ENCODE measurements at places on chromosomes 4 and X. TPM values are rescaled to one million over a fixed set of nuclear protein-coding genes. Genes with fewer than 3 reads are reported as not detected.

DNA sequence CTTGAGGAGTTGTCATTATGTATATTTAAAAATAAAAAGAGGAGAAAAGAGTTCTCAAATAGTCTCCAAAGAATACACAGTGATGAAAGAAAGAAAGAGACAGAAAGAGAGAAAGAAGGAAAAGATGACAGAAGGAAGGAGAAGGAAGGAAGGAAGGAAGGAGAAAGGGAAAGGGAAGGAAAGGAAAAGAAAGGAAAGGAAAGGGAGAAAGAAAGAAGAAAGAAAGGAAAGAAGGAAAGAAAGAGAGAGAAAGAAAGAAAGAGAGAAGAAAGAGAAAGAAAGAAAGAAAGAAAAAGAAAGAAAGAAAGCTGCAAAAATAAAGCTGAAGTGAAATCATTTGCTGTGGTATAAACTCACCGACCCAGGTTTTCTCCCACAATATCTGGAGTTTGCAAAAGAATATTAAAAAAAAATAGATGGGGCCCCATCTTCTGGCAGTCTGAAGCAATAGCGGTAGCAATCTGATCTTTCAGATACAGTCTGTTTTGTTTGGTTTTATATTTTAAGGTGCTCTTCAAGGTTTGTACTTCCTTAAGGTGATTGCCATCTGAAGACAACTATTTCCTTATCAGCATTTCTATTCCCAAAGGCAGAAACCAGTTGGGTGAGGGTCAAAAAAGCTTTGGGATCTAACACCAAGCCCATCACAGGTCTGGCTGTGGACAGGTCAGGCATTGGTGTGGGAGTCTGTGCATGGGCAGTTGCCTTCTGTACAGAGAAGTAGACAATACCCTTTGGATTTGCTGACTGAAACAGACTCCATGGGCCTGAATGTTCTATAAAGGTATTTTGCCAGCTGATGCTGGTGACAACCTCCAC, 160.4 kb downstream of the CPEB2 start:
- DNase-seq, result peak; percentile 8

DNA sequence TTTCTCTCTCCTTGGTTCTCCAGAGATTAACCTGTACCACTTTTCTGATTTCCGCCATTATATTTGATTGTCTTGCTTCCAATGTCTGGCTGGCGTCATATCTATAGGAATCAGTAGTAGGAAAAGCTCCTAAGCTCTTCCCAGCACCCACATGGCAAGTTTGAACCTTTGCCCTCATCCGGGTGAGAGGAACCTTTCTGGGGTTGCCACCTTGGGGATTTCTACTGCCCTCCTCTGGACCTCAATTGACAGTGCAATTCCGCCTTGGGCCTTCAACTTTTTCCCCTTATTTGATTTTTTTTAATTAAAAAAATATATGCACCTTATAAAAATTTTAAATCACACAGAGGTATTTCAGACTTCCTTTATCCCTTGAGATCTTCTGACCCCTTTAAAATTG, 2.0 kb upstream of the CXorf66 start:
- DNase-seq, result peak; percentile 46

DNA sequence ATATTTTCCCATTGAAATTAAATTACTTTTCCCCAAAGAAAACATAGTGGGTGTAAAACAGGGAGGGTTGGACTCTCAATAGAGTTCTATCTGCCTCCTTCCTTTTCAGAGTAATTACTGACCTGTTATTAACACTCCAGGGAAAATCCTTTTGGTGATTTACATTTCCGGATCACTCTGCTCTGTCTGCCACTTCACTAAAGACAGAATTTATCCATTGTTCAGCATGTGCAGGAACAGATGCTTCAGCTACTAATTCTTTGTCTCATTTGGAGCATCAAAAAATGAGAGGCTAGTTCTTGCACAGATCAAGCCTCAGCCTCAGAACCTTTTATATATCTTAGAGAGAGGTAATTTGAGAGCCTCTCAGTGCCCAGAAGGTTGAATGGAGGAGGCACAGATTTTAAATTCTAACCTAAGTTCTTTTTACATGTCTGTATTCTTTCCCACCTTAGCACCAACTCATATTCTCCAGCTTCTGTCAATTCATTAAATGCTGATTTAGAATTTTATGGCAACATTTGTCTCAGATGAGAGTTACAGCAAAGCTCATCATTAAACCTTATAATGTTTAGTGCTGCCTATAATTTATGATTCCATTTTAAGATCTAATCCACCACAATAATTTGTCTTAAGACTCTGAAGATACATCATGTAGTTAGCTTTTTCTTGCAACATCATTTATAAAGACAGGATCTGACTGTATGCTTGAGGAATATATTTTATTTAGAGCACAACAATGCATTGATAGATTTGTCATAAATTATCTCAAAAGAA, 1494.4 kb downstream of the STIM2 start:
- no peak for DNase-seq

DNA sequence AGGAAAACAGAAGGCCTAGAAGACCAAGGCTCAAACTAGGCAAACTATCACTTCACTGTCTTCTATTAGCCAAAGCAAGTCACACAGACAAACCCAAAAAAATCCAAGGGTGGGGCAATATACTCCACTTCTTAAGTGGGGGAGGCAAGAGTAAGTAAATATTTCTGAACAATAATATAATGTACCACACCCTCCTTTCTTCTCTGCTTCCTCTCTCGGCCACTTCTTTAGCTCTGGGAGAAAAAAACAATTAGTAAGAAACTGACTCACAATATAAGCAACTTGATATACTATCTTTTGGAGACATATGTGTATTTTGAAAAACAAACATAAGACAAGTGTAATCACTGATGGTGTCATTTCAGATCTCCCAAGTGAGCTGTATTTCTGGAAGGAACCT, 14.8 kb downstream of the DCAF8L1 start:
- DNase-seq, result no peak

GRCh38 chr4:8910822-8911315, 39.2 kb upstream of the HMX1 start:
- no peak for DNase-seq

GRCh38 chr4:144647590-144647989, 1.6 kb downstream of the HHIP start:
- DNase-seq, result no peak

GRCh38 chr4:8120501-8120900, 38.1 kb downstream of the ABLIM2 start:
- no peak for DNase-seq

DNA sequence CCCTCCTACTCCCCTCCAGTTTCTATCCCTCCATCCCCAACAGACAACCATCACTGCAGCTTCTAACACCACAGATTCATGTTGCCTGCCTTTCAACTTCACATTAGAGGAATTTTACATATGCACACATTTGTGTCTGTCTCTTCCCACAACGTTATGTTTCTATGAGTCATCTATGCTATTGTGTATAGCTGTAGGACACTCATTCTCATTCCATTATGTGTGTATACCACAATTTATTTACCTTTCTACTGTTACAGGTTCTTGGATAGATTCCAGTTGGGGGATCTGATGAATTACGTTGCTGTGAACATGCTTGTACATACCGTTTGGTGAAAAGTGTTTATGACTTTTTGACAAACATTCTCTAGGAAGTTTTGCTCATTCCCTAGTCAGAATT, 58.8 kb upstream of the TRPC3 start:
- DNase-seq, result no peak

DNA sequence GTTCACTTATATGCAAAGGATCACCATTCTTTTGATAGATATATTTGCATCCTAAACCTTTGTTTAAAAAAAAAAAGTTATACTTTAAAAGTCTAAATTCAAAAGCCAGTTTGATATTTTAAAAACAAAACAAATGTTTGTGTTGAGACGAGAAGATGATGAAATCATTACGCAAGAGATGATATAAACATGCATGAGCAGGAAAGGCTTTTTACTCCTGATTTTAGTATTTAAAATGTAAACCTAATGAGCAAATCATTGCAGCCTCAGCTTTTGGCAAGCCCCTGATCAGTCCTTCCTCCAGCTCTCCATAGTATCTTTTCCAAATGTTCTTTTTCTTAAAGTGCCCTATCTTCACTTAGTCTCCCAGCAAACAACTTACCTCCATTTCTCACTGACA, 115.6 kb downstream of the ARAP2 start:
- peak; percentile 15 for DNase-seq

GRCh38 chrX:152942077-152942442, 44.2 kb downstream of the ZNF185 start:
- DNase-seq, result peak; percentile 27

- no peak for DNase-seq
Measured at GRCh38 chrX:1031521-1032430, 180.7 kb downstream of the CRLF2 start.

- DNase-seq, result no peak
Measured at GRCh38 chrX:350534-351323, 32.1 kb upstream of the GTPBP6 start.

- no peak for DNase-seq
Measured at GRCh38 chr4:182105416-182105815, 137.8 kb upstream of the TENM3 start.

GRCh38 chr4:20259707-20260106, 8.0 kb downstream of the SLIT2 start:
- DNase-seq, result no peak

DNA sequence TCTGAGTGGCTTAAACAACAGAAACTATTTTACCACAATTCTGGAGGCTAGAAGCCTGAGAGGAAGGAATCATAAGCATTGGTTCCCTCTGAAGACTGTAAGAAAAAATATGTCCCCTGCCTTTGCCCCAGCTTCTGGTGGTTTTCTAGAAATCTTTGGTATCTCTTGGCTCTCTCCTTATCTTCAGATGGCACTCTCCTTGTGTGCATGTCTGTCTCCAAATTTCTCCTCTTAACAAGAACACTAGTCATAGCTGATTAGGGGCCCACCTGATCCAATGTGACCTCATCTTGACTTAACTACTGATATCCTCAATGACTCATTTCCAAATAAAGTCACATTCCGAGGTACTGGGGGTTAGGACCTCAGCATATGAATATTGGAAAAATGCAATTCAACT, 635.0 kb upstream of the NR3C2 start:
- DNase-seq, result no peak

DNA sequence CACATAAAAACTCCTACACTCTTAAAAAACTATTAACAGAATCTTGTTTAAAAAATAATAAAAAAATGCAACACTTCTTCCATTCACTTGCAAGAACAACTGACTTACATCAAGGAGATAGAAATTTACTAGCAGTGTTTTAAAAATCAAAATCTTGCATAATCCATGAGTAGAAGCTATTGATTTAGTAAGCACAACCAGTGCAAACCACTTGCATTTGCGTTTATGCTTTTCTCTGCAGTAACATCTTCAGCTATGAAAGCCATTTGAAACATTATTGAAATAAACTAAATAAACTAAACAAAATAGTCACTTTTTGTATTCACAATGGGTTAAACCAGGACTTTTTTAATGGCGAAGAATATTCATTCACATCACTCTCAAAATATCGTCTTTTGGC, 389.2 kb upstream of the EMCN start:
- DNase-seq, result no peak

DNA sequence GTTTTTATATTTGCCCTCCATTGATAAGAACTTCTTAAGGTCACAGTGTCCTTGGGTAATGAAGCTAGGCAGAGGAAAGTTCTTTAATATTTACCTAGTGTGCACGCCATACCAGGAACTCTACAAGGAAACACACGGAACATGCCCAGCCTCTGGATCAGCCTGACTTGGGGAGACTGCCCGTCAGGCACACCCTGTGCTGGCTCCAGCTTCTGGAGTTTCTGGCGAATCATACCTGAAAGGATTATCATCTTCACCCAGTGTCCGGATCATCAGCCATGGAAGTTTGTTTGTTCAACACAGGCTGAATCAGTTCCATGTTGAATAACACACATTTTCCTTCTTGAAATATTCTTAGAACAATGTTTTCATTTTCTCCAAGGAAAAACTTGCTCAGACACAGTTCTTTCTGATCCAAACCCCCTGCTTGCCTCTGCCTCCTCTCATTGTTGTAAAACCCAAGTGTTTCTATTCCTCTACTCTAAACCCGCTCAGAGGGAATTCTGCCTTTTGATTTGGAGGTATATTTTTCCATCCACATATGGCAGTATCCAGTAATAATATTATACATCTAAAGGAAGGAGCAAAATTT, 176.7 kb downstream of the SHROOM3 start:
- DNase-seq, result no peak

- DNase-seq, result no peak
Measured at GRCh38 chr4:156217236-156217635, 263.6 kb upstream of the CTSO start.

DNA sequence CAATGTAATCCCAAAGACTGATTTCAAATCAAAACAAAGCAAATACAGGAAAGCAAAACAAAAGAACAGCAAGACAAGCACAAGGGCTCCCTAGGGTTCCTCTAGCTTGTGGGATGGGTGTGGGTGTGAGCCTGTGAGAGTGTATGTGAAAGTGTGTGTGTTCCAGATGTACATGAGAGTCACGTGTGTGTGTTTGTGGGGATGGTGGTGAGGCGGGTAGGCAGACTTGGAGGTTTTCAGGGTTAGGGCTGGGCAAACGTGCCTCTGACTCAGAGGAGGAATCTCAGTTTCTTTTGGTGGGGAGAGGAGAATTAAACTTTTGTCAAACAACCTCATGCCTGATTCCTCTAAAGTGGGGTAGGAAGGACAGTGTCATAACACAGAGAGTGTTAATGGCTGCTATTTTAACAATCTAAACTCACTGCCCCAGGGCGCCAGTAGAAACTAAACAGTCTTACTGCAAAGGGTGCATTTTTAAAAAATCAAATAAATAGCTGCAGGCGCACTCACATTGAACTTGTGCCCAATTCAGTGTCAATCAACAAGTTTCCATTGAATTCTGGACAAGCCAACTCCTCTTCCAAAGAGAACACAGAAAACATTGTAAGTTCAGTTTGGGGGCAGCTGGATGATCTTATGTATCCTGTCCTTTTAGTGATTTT, 51.8 kb downstream of the CHRDL1 start:
- no peak for DNase-seq

- DNase-seq, result peak; percentile 3
Measured at GRCh38 chr4:149029056-149029651, 586.9 kb upstream of the NR3C2 start.

GRCh38 chr4:8192748-8193738, 6.0 kb upstream of the SH3TC1 start:
- no peak for DNase-seq

GRCh38 chr4:90127223-90127705, at the start of gene CCSER1:
CCSER1 (plus strand) TSS chr4:90127394.
- peak; percentile 64 for DNase-seq

GRCh38 chr4:12041828-12042227, 613.1 kb upstream of the HS3ST1 start:
- peak; percentile 57 for DNase-seq

- no peak for DNase-seq
Measured at GRCh38 chr4:45353161-45353560, 626.8 kb upstream of the GNPDA2 start.

Gene FGD1
- total RNA-seq, result 24.9 TPM

Gene OTC
- total RNA-seq, result not detected

Gene MAD2L1
- total RNA-seq, result 80.2 TPM

Gene VGLL1
- total RNA-seq, result not detected

Gene CENPC
- 11.8 TPM for total RNA-seq

Gene MAGEB10
- not detected for total RNA-seq

Gene TMEM47
- 56.7 TPM for total RNA-seq

Gene PWWP3B
- 1.1 TPM for total RNA-seq

Gene XAGE1A
- not detected for total RNA-seq

Gene LAMTOR3
- 36.7 TPM for total RNA-seq

Data from GM23338 (cell line).